Activated CD4-positive, alpha-beta T cell treated with anti-CD3 and anti-CD28 coated beads, Interleukin-2, Interleukin-6, amounts not matched to agents 100 ng/mL and 50 ng/mL, durations not matched to agents 16 hours and 8 hours (primary cell): ENCODE measurements at places on chromosomes 1 and 21.

GRCh38 chr1:80436851-80437250 is 1363.9 kb upstream of the ADGRL2 start:
- DNase-seq: no peak

DNA sequence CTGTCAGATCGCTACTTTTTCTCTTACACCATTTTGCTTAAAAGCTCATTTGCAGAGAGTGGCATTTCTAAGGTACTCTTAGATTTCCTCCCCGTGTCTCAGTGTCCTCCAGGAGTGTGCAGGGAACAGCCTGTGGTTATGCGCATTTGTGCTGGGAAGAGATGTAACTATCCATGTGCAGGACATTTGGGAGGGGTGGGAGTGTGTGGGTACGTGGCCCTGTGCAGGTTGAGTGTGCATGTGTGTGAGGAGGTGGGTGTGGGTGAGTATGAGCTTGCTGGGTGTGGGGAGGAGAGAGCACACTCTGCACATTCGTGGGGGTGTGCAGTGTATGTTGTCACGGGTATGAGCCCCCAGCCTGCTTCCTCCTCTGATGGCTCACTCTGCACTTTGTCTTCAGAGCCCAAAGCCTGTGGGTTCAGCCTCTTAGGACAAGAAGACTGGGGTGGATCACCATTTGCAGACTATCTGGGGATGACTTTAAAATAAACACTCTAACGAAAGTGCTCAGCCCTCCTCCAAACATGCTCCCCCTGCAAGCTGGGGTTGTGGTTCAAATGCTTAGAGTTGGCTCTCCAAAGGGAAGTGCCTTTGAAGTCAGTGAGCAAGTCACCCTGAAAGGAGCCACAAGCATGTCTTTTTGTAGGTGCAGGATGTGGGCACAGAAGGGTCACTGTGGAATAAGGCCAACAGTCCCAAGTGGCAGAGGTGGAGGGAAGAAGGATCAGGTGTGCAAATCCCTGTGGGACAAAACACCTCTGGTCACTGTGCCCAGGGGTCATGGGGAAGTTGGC is 295.4 kb downstream of the RRAGC start:
- no peak for DNase-seq

DNA sequence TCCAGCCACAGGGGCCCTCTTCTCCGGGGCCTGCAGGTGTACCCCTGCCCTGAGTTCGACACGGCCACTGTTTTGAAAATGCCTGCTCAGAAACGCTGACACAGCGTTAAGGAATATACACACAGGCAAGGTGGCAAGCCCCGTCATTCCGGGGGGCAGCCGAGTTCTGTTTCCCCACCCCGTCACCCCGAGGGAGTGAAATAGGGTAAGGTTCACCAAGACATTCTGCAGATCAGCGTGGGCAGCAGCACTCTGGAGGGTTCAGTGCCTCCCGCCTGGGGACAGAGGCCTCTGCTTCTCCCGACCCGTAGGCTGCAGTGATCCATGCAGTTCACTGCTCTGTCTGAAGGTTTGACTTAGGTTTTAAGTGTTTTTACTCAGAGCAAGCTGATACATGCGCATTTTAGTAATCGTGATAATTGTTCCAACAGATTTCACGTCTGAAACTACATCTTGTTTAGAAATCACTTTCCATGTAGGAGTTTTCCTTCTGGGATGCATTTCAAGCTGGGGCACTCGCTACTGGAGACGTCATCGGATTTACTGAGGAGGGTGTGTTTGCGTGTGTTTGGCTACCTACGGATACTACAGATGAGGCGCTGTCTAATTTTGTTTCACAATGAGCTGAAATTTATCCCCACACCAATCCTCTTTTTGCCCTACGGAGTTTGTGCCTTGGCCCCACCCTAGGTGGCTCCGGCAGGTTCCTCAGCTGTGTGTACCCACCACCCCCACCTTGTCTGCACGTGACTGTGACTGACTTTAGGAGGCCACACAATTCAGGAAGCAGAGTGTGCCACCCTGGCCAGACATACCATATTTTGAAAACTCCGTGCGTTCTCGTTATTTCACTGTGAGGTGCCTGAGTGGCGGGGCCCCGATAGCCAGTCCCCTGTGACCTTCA is 63.5 kb downstream of the AGPAT3 start:
- no peak for DNase-seq

GRCh38 chr1:155984341-155984740 is 6.0 kb upstream of the ARHGEF2 start:
- DNase-seq: no peak

- no peak for DNase-seq
Measured at GRCh38 chr1:201122321-201122957, 4.5 kb downstream of the ASCL5 start.

DNA sequence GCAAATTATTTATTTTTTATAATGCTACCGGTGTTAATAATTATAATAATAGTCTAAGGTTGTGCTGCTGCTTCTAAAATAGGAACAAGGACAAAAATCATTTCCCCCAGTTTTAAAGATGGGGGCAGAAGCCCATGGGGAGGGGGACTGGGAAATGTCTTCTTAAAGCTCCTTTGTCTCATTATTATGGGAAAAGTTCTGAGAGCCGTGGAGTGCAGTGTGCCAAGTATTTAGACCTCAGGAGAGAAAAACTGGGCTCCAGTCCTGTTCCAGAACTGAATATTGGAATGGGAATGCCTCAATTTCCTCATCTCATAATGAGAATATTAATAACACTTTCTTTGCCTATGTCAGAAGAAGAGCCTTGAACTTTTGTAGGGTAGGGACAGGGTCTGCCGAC is 40.9 kb upstream of the ATF3 start:
- no peak for DNase-seq

GRCh38 chr1:163069142-163069541 is at the start of gene RGS4:
RGS4 (plus strand) TSS chr1:163069361; CDS start chr1:163069485, 124 bp downstream.
- no peak for DNase-seq

DNA sequence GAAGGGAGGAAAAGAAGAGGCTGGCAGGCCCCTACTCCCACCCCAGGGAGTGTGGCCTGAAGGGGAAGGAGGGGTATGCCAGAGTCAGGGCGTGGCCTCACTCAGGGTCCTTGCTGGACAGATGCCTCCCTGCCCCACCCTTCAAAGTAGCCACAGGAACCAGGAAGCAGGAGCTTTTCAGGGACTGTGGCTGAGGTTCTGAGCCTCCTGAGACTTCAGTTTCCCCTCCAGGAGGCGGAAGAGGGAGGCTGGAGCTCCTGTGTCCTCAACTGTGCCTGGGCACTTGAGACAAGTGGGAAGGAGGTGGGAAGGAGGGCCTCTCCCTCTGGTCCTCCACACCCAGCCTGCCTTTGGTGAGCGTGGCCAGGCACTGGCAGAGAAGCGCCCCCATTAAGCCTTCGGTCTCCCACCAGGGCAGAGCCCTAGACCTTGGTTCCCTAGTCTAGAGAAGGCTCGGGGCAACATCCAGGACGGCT is 5.3 kb downstream of the CELSR2 start:
- no peak for DNase-seq

DNA sequence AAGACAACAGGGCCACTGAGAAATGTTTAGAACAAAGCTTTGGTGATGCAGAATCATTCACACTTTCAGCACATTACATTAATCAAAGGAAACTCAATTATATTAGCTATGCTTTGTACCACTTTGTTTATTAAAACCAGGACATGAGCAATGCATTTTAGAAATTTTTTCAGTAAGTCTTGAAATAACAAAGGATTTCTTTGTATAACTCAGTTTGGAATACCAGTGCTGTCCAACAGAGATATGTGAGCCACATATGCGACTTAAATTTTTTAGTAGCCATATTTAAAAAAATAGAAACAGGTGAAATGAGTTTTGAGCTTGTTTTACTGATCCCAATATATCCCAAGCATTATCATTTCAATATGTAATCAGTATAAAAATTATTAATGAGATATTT is 18.8 kb upstream of the F3 start:
- no peak for DNase-seq

DNA sequence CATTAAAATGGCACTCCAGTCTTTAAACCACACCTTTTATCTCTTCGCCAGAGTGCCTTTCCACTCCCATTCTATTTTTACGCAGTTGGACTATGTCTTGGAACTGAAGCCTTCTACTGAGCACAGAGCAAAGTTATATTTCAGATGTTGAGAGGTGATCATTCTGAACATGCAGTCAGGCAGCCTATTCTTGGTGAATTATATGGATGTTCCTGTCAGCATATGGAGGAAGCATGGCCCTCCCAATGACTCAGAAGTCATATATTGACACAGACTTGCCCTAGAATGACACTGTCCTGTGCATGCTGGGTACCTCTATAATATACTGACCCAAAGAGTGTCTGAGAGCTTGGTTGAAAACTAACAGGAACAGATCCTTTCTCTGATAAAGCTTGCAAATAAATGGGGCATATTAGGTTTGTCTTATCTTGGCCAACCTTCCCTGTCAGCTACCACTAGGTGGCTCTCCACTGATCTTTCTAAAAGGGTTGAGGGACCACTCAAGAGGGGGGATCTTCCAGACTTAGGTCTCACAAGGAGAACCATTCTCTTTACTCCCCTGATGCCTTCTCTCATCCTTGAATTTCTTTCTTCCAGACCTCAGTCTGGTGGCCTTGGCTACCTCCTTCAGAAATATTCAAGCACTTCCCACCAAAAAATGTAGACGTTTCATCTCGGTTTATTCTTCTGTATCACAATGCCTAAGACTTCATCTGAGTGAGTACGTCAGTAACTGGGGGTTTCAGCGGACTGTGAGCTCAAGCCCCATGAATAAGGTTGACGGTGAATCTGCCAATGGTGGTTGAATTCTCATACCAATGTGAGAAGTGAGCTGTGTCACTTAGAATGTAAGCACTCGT is 11.8 kb upstream of the ALG14 start:
- peak; percentile 36 for DNase-seq

DNA sequence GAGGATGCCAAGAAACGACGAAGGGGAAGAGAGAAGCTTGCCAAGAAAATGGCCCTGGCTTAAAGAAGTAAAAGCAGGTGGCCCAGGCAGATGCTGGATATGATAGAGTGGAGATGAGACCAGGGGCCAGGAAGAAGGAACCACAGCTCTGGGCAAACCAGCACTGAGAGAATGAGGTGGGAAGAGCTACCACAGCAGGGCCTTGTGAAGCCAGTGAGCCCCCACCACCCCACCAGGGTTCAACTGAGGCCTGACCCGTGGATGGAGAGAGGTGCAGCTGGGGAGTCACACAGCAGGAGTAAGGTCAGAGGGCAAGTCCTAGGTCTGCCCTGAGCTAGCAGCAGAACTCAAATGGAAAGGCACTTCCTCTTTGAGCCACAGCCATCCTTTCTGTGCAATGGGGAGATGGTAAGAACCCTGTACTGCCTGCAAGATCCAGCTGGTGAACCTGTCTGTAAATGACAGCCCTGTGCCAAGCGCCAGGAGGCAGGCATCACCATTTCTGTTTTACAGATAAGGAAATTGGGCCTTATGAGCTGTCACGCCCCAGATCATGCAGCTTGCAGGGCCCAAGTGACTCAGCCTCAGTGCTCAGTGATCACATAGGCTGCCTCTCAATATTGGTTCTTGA is 8.5 kb downstream of the SH3BGRL3 start:
- DNase-seq: peak; percentile 85

GRCh38 chr1:12088607-12089006 is 25.5 kb downstream of the TNFRSF8 start:
- peak; percentile 65 for DNase-seq

DNA sequence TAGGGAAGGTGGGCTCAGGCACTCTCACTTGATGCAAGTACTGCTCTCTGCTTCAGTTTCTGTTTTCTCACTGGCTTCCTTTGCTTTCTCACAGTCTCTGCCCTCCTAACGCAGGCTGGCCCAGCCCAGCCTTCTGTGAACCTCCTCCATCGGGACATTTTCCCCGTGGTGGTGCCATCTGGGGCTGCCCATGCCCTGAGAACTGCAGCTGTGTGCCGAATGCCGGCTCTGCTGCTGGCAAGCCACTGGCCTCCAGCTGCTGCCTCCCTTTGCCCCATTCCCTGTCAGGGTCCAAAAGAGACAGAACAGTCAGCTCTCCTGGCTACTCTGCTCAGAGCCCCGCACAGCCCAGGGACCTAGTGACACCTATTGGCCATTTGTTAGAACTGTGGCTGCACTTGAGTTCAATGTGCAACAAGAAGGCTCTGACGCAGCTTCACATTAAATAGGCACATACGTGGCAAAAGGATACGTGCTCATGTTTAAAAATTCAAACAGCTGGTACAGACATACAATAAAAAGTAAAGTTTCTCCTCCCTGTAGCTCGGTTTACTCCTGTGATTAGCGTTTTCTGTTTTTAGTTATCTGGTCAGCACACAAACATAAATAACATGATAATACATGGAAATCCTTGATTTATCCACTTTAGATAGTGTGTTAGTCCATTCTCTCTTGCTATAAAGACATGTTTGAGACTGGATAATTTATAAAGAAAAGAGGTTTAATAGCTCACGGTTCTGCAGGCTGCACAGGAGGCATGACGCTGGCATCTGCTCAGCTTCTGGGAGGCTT is 46.6 kb downstream of the FCRL5 start:
- peak; percentile 44 for DNase-seq

- DNase-seq: peak; percentile 12
Measured at GRCh38 chr1:109199710-109200109, 14.0 kb upstream of the SARS1 start.

- DNase-seq: no peak
Measured at GRCh38 chr1:245657371-245657770, 502.6 kb downstream of the KIF26B start.

DNA sequence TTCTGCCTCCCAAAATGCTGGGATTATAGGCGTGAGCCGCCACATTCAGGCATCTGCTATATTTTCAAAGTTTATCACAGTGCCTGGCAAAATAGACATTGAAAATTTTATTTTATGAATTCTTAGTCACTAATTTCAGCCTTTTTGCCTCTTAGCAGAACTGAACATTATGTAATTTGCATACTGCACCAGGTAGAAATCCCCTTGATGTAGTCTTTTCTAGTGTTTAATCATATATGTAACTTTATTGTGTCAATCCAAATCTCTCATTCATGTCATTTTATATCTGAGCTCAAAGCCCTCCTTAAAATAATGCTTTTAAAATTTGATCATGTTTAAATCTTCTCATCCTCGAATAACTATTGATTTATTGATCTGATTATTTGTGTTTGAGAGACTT is 19.2 kb downstream of the WDTC1 start:
- DNase-seq: no peak

DNA sequence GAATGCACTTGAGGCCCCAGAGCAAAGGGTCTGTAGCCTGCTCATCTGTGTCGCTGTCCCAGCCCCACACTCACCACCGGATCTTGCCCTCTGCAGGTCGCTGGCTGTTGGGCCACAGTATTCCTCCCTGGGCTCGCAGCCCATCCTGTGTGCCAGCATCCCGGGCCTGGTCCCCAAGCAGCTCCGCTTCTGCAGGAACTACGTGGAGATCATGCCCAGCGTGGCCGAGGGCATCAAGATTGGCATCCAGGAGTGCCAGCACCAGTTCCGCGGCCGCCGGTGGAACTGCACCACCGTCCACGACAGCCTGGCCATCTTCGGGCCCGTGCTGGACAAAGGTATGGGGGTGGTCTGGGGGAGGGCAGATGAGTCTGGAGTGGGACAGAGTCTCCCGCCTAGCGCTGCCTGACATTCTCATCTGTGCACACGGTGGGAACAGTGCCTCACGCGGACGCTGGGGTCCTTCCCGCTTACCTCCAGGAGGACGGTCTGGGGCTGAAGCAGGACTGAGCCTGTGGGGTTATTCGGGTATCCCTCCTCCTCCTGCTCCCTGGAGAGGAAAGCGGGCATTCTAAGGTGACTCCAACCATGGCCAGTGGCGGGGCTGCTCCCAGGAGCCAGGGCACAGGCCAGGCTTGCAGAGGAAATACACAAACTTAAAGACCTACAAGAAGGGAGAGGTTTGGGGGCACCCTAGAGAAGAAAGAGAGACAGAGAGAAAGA is 15.9 kb downstream of the WNT3A start:
- no peak for DNase-seq
